ENCODE measurements at places on chromosomes 3 and 15.

DNA sequence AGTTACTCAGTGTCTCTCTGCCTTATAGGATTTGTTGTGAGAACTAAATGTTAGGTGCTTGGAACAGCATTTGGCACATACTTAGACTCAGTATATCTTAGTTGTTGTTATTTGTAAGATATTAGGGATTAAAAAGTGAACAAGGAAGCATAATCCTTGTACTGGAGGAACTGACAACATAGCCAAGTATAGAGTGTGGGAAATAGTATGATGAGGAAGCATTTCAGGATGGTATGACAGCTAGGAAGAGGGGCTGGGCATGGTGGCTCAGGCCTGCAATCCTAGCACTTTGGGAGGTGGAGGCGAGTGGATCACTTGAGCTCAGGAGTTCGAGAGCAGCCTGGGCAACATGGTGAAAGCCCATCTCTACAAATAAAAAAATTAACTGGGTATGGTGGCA is 16.6 kb upstream of the GCNT3 start:
- DNase-seq, result no peak

DNA sequence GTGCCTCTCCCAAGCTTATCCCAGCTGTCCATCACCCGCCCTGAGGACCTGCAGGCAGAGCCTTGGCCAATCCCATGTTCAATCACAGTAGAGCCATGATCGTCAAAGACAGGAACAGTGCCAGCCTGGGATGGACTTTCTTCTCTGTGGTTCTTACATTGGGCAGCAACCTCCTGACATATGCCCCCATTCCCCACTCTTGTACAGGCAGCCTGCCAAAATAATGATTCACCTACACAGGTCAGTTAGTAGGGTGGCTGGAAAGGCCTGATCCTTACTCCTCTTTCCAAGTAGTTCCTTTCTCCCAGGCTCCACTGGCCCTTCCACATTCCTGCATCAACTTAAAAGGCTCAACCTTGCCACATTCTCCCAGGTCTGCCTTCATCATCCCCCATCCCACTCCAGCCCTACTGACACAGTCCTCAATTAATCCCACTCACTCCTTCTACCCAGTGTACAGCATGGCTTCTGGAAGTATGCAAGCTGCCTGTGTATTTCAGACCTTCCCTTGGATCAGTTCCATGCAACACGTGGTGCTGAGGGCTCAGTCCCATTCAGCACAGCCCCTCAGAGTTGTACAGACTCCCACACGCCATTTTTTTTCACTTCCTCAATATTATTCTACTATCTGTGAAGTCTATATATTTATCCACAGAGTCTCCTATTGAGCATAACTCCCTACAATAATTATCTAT is 189.8 kb downstream of the NTRK3 start:
- no peak for DNase-seq

- no peak for DNase-seq
Measured at GRCh38 chr3:190193210-190193609, 72.5 kb upstream of the P3H2 start.

GRCh38 chr3:141542989-141543388 is 56.2 kb downstream of the RASA2 start:
- DNase-seq, result no peak

GRCh38 chr3:7025581-7026300 is 164.8 kb downstream of the GRM7 start:
- no peak for DNase-seq

DNA sequence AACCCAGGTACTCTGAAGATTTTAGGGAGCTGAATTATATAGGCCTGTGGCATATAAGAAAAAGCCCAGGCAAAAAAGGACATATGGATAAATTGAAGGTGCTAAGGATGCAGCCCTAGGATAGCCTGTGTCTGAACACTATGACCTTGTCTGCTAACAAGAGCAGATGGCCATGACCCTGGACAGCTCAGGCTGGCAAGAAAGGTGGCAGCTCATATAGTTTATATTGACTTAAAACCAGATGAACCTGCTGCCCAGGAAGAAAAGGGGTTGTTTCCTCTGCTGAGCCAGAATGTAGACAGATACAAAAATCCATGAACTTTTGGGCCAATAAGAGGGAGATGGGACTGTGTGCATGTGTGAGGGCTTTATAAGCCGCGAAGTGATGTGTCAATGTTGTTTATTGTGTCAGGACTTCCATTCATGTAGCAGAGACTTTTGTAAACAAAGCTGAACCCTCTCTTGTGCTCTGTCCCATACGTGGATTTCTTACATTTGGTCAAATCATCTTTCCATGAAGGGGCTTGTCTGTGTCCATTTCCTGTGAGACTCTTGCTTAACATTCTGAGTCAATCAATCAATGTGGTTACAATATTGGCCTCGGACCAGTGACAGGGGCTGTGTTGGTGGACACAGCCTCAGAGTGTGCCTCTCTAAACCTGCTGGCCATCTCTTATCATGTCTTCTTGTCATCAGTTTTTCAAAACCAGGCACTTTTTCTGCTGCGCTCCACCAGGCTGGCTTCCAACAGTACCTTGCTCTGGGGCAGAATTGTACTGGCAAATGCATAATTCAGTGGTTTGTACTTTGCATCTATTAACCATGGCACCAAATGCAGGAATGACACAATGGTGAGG is 321.2 kb downstream of the WDR72 start:
- DNase-seq, result no peak

GRCh38 chr3:17050071-17050470 is 165.3 kb downstream of the PLCL2 start:
- no peak for DNase-seq

GRCh38 chr15:95175914-95176658 is 944.7 kb downstream of the MCTP2 start:
- DNase-seq, result no peak

DNA sequence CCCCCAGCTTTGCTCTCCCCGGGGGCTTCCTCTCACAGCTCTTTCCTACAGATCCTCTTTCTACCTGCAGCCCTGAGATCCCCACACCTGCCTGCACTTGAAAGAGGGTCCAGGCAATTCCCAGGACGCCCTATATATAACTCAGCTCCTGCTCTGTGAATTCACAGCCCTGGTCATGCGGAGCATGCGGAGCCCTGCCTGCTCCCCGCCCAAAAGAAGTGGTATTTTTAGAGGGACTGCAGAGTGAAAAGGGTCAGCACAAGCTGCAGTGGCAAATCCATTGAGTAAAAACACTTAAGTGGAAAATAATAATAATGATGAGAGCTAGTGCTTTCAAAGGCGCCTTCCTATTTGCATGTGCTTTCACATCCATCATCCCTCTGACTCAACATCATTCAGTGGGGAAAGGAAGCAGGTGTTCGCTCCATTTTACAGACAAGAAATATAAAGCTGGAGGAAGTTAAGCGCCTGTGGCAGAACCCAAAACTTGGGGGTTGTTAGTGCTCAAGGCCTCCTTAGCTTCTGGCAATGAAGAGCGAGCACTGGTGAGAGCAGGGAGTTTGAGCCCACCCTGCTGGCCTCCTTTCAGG is 76.3 kb upstream of the LIPC start:
- no peak for DNase-seq

Measured in activated T-helper 1 cell treated with Interleukin-2 at 50 U/mL for 16 hours (primary cell).